ENCODE measurements at places on chromosomes 4 and X.

GRCh38 chr4:90024519-90024918 is 102.7 kb upstream of the CCSER1 start:
- DNase-seq = no peak

- DNase-seq = no peak
Measured at GRCh38 chrX:144730471-144730870, 516.8 kb upstream of the SPANXN1 start.

GRCh38 chr4:107258359-107258758 is 222.2 kb upstream of the DKK2 start:
- no peak for DNase-seq

DNA sequence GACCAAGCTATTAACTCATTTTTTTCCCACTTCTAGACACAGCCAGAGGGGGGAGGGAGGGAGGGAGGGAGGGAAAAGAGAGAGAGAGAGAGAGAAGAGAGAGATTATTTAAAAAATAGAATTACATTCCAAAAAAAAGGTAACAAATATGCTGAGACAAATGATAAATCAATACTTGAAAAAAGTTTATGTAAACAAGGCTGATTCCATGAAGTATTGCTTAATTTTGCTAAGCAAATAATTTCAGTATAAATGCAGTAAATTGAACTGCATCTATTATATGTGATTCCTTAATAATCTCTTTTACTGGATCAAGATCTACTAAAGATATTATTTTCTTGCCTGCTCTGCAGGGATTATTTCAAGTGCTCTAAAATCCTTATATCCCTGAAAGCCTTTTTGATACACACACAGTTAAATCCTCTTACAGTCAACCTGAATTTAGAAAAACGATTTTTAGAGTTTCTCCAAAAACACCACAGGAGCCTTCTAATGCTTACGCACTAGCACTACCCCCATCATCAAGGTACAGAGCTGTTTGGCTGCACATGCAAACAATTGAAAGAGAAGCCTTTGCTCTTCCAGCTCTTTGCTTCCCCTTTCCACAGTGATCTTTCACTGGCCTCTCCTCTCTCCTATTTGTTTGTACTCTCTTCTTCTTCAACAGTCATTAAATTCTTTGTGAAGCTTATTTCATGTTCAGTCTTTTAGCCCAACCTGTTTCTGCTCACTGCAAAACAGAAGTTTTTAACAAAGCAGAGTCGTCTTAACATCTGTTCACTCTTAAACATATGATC is 426.3 kb upstream of the FAM241A start:
- no peak for DNase-seq

DNA sequence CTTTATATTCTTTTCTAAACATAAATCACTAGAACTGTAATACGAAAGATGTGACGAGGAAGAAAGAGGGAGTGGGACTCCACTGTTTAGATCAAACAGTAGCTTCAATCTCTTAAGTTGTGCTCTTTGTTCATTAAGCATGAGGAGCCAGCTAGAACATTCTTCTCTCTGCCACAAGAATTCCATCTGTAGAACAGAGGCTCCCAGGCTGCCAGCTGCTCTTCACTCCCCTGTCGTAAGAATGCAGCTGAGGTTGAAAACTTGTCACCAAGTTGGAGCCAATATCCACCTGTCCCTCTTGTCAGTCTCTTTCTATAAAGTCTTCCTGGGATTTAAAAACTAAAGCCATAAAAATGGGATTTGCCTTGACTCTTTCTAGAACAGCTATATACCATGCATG is 65.0 kb upstream of the SEC24B start:
- DNase-seq = no peak

DNA sequence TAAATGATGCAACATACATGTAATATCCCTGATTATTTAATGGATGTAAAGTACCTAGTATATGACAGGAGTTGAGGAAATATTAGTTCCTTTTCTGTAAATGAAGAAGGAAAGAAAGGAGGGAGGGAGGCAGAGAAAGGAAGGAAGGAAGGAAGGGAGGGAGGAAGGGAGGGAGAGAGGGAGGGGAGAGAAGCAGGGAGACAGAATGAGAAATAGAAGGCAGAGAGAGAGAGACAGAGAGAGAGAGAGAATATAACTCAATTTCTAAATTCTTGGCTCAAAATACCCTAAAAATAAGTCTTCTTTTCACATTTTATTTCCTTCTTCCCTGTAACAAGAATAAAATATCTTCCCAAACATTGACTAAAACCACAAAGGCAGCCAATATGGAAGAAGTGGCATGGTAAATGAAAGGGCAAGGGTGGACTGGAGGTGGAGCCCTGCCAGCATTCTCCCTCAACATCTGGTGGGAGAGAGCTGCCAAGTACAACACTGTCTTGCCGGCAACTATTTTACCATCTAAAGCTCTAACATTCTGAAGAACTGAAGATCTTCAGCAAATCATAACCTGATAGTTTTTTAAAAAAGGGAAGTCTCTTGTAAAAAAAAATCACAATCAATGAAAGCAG is 245.1 kb downstream of the PPP3CA start:
- no peak for DNase-seq

DNA sequence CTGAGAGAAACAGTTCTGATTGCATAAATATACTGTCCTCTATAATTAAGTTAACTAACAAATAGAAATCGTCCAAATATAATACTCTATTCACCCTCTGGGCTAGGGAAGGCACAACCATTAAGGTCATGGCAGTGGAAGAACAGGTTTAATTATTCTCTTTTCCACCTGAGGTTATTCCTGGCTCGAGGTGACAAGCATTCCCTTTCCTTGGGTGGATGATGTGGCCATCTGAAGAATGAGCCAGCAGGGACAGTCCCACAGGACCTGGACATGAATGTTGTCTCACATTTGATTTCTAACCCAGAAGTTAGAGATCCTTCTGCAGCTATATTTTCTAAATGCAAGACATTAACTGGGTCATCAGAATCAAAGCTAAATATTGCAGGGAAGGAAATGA is 5.5 kb downstream of the IBSP start:
- DNase-seq = no peak

- DNase-seq = no peak
Measured at GRCh38 chrX:68415316-68415715, 18.0 kb downstream of the OPHN1 start.

GRCh38 chr4:84176016-84176415 is 323.1 kb downstream of the NKX6-1 start:
- no peak for DNase-seq

GRCh38 chr4:58502839-58503238 is 1392.7 kb upstream of the IGFBP7 start:
- DNase-seq = no peak

GRCh38 chr4:85676050-85676425 is 201.1 kb downstream of the ARHGAP24 start:
- no peak for DNase-seq

GRCh38 chrX:27251369-27251768 is 211.8 kb downstream of the PPP4R3C start:
- DNase-seq = no peak

DNA sequence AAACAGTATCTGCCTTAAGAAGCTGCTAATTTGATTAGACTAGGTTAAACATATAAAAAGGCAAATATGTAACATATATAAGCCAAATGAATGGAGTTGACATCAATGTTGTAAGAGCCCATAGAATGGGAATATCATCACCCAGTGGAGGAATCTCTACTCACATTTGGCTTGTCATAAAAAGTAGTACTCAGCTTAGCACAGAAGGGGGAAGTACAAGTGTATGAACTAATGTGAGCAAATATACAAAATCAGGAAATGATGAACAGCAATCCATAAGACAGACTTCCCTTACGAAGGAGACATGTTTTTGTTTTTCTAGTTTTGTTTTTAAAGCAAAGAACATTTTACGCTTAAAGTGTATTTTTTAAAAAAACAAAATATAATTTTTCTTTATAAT is 74.9 kb downstream of the MAB21L2 start:
- DNase-seq = no peak

- DNase-seq = no peak
Measured at GRCh38 chr4:5609306-5610007, 98.9 kb downstream of the EVC2 start.

DNA sequence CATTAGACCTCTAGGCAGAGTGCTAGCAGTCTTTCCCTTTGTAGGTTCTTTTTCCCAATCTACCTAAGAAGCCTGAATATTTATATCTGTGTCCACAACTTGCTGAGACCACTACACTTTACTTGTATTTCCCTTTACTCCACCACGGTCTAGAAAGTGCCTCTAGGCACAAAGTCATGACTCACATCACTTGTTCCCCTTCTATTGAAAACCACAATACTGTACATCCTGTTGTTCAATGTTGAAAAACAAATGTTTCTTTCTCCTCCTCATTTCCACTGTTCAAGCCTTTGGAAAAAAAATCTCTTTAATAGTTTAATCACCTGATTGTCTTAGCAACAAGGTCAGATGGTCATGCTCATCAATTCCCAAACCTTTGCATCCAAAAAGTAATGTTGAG is 326.7 kb downstream of the GUCY2F start:
- no peak for DNase-seq

All from activated T-cell treated with anti-CD3 and anti-CD28 coated beads for 4 hours (primary cell).